MM.1S (cell line): ENCODE measurements at places on chromosomes 5 and 9.

- no peak for DNase-seq
- no peaks in the 10 kb centered on the region for H3K4me1 ChIP-seq
- no peaks in the 10 kb centered on the region for H3K27me3 ChIP-seq
- H3K36me3 ChIP-seq: no peaks in the 10 kb centered on the region
- H3K4me3 ChIP-seq: no peak overlapping the region
Observed at GRCh38 chr5:65161655-65162054, 320.1 kb downstream of the ADAMTS6 start.

GRCh38 chr5:153831973-153832372 is 206.7 kb downstream of the FAM114A2 start:
- peak; percentile 50 for DNase-seq
- no peaks in the 10 kb centered on the region for H3K36me3 ChIP-seq
- no peaks in the 10 kb centered on the region for H3K4me1 ChIP-seq
- H3K4me3 ChIP-seq: no peak overlapping the region

- H3K4me1 ChIP-seq: no peaks in the 10 kb centered on the region
- H3K4me3 ChIP-seq: no peak overlapping the region
- no peak overlapping the region for H3K27ac ChIP-seq
- no peak for DNase-seq
- no peaks in the 10 kb centered on the region for H3K27me3 ChIP-seq
Observed at GRCh38 chr5:35999547-35999946, 8.4 kb upstream of the UGT3A1 start.

- H3K36me3 ChIP-seq: no peaks in the 10 kb centered on the region
- no peak overlapping the region for H3K4me3 ChIP-seq
- H3K27me3 ChIP-seq: peaks cover 98% of the 10 kb centered on the region
- no peaks in the 10 kb centered on the region for H3K4me1 ChIP-seq
- no peak for DNase-seq
Observed at GRCh38 chr9:134720136-134720753, 78.6 kb downstream of the COL5A1 start.

GRCh38 chr5:149731332-149731616 is 1.2 kb downstream of the PPARGC1B start:
- peak overlapping the region; percentile 71 for H3K27ac ChIP-seq
- H3K36me3 ChIP-seq: no peaks in the 10 kb centered on the region
- peak overlapping the region; percentile 80 for H3K4me3 ChIP-seq
- H3K27me3 ChIP-seq: no peaks in the 10 kb centered on the region
- H3K4me1 ChIP-seq: peaks cover 2% of the 10 kb centered on the region; the same call in 1 of the 2 replicates

DNA sequence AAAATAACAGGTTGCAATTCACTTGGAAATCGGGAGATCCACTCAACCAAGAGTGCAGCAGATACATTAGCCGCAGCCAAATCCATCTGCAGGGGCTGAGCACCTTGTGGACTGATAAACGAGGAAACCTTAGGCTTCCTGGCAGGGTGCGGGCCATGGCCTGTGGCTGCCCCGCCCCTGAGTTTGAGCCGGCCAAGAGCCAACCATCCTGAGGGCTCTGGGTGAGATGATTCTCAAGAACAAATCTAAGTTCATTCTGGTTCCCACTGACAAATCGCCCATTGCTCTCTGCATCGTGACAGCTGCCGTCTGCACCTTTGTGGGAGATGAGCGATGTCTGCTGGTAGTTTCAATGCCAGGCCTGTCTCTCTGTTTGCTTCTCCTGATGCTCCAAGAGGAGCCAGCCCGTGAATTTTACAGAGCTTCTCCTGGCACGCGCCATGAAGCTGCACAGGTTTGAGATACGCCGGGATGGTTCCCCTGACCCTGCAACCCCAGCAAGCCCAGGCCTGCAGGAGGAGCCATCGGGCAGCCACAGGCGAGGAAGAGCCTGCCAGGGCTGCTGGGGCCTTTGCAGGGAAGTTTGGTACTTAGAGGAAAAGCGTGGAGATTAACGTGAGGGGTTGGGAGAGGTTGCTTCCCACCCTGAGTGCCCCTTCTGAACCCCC is 154.0 kb downstream of the OLFM1 start:
- peaks cover 99% of the 10 kb centered on the region for H3K27me3 ChIP-seq
- H3K27ac ChIP-seq: no peak overlapping the region

GRCh38 chr9:73137914-73138313 is 13.8 kb upstream of the ANXA1 start:
- no peaks in the 10 kb centered on the region for H3K27me3 ChIP-seq
- no peak overlapping the region for H3K4me3 ChIP-seq
- peaks cover 7% of the 10 kb centered on the region for H3K4me1 ChIP-seq
- no peaks in the 10 kb centered on the region for H3K36me3 ChIP-seq
- no peak for DNase-seq
